Dermis lymphatic vessel endothelial cell (primary cell): ENCODE measurements at places on chromosomes 12 and 14. TPM values are rescaled to one million over a fixed set of nuclear protein-coding genes. Genes with fewer than 3 reads are reported as not detected.

ABCB9 gene
- total RNA-seq, result 3.3 and 4.1 TPM in 2 replicates

ESRRB gene
- total RNA-seq, result not detected in 2 replicates

TAS2R50 gene
- 1.6 and 2.4 TPM in 2 replicates for total RNA-seq

IL26 gene
- not detected in 2 replicates for total RNA-seq

SERPINA10 gene
- total RNA-seq, result not detected in 2 replicates

PRR4 gene
- total RNA-seq, result 0.17 and 0.22 TPM in 2 replicates

TRHDE gene
- 0.22 TPM in 1 of 2 replicates, not detected in the other for total RNA-seq

BDKRB2 gene
- total RNA-seq, result under 0.01 TPM in 2 replicates

ALKBH1 gene
- total RNA-seq, result 6.4 and 8.9 TPM in 2 replicates

SPTLC2 gene
- 80.3 and 85.1 TPM in 2 replicates for total RNA-seq

PAX9 gene
- under 0.01 TPM in 2 replicates for total RNA-seq

SLC16A7 gene
- 3.3 and 8.2 TPM in 2 replicates for total RNA-seq

FAM186B gene
- total RNA-seq, result 0.11 and 0.26 TPM in 2 replicates

DIO2 gene
- total RNA-seq, result under 0.01 and 0.09 TPM in 2 replicates

FOXG1 gene
- total RNA-seq, result not detected in 2 replicates

NOVA1 gene
- not detected in 2 replicates for total RNA-seq

SLCO1A2 gene
- total RNA-seq, result not detected in 2 replicates

ANG gene
- total RNA-seq, result 3.0 and 6.2 TPM in 2 replicates

PMEL gene
- total RNA-seq, result 0.60 and 0.76 TPM in 2 replicates

MIPOL1 gene
- total RNA-seq, result 3.5 and 8.9 TPM in 2 replicates

LRRC9 gene
- total RNA-seq, result not detected in 2 replicates

SLC10A1 gene
- not detected in 2 replicates for total RNA-seq

RACGAP1 gene
- 8.8 and 10.8 TPM in 2 replicates for total RNA-seq

TAS2R7 gene
- 0.09 TPM in 1 of 2 replicates, not detected in the other for total RNA-seq

PRKAG1 gene
- 39.0 and 44.7 TPM in 2 replicates for total RNA-seq

RNF212B gene
- total RNA-seq, result not detected in 2 replicates

CD4 gene
- not detected in 2 replicates for total RNA-seq

WNT5B gene
- total RNA-seq, result 0.17 and 2.7 TPM in 2 replicates

ACSM4 gene
- not detected in 2 replicates for total RNA-seq

ABHD4 gene
- total RNA-seq, result 9.2 and 12.8 TPM in 2 replicates

SMCO2 gene
- total RNA-seq, result 0.11 and 0.34 TPM in 2 replicates

RD3L gene
- 0.11 TPM in 1 of 2 replicates, not detected in the other for total RNA-seq
